ENCODE measurements at places on chromosomes 5 and 9.

DNA sequence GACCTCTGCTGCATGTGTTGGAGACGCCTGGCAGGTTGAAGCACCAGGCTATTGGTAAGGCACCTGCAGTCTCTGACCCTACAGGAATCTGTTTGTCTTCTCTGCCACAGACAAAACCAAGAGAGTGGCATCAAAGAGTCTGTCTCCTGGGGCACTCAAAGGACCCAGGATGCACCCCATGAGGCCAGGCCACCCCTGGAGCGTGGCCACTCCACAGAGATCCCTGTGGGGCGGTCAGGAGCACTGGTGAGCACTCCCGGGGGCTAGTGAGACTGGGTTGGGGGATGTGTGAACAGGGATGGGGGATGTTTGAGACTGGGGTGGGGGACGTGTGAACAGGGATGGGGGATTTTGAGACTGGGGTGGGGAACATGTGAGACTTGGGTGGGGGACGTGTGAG is 240.3 kb downstream of the CACNA1B start:
- DNase-seq: no peak

DNA sequence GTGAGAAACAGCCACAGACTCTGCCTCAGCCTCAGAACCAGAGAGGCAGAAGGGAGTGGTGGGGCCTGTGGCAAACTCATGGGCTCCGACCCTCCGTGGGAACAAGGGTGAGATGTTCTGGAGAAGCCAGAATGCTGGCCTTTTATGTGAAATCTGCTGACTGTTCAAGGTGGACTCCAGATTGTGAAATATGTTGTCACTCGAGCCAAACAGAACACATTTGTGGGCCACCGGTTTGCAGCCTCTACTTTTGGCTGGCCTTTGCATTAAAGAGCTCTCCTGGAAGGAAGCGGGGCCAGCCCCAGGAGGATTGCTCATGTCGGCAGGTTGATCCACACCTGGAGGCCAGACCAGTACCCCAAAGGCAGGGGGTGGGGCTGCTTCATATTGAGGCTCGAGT is 62.4 kb downstream of the ERGIC1 start:
- DNase-seq: no peak

- DNase-seq: no peak
Measured at GRCh38 chr9:98140503-98140902, 21.5 kb upstream of the TRIM14 start.

DNA sequence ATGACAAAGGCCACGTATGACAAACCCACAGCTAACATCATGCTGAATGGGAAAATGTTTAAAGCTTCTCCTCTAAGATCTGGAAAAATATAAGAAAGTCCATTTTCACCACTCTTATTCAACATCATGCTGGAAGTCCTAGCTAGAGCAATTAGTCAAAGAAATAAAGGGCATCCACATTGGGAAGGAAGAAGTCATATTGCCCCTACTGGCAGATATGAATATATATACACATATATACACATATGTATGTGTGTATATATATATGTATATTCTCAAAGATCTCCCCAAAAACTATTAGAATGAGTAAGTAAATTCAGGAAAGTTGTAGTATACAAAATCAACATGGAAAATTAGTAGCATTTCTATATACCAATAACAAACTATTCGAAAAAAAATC is 17.1 kb downstream of the APBA1 start:
- no peak for DNase-seq

- DNase-seq: no peak
Measured at GRCh38 chr5:135651156-135651555, 72.4 kb upstream of the CXCL14 start.

DNA sequence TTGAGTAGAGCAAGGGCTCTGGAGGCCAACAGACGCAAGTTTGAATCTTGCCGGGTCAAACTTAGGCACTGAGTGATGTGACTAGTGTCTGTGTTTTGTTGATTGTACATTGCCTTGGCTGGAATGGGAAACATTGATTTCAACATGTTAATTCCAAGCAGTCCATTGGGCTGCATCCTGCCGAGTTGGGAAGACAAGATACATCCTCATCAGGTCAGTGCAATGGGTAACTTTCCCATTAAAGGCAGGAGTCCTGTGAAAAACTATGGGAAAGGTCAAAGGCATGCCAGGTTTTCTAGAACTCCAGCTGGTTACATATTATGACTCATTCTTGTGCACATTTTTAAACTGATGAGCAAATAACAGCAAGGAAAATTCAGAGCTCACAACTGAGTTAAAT is 126.5 kb upstream of the ABCA1 start:
- no peak for DNase-seq

DNA sequence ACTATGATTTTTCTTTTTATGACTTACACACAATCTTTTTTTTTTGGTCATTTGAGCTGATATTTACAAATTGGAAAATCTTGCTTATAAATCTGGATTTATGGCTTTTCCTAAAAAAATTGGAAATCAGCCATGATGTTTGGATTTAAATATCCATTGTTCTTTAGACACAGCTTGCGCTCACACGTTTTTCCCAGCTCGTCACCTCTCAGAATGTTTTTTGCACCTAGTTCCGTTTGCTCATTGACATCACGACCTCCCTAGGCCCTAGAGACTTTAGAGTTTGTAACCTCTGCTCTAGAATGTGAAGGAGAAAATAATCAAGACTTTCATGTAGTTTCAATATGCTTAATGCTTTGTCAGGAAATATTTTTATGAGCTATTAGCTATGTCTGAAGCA is 930.5 kb downstream of the TLE4 start:
- DNase-seq: no peak

GRCh38 chr5:40204144-40204543 is 475.6 kb upstream of the PTGER4 start:
- no peak for DNase-seq

- DNase-seq: no peak
Measured at GRCh38 chr5:120446068-120446492, 18.0 kb upstream of the PRR16 start.

DNA sequence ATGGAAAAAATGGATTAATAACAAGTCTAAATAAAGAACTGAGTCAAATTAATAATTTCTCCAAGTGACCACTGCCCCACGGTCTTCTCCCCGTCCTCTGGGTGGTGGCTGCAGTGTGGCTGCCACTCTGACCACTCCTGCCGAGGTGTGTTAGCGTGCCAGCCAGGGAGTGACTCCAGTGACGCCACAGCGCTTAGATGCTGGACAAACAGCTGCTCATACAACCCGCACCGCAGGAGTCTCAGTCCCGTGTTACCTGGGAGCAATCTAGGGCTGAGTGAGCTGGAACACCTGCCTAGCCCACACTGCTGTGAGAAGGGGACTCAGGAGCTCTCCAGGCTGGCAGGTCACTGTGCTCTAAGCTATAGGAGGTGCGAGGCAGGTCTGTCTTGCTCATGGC is 10.2 kb downstream of the MAPK9 start:
- DNase-seq: no peak

- DNase-seq: no peak
Measured at GRCh38 chr5:127685662-127686061, 17.5 kb upstream of the CCDC192 start.

DNA sequence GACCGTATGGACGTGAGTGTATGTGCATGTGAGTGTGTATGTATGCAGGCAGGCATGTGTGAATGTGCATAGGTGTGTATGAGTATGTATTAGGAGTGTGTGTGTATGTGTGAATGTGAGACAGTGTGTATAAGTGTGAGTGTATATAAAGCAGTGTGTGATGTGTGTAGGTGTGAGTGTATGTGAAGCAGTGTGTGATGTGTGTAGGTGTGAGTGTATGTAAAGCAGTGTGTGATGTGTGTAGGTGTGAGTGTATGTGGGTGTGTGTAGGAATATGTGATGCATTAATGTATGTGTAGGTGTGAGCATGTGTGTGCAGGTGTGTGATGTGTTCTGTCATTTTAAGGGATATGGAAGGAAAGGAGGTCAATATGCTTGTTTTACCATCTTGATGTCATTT is 215.5 kb downstream of the GADD45G start:
- no peak for DNase-seq

DNA sequence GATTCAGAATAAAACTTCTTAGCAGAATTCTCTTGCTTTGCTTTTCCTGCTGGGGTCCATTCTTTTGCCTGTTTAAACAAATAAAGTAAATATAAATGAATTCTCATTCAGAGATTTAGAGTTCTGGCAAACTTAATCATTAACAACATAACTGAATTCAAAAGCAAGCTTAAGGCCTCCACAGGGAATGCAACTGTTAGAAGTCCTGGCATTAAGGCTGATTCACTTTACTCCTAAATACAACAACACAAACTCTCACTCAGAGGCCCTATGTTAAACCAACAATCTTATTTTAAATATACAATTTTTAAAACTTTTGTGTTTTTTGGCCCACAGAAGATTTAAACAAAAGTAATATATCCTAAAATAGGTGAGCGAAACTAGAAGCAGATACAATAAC is 178.3 kb downstream of the AP3B1 start:
- DNase-seq: no peak

DNA sequence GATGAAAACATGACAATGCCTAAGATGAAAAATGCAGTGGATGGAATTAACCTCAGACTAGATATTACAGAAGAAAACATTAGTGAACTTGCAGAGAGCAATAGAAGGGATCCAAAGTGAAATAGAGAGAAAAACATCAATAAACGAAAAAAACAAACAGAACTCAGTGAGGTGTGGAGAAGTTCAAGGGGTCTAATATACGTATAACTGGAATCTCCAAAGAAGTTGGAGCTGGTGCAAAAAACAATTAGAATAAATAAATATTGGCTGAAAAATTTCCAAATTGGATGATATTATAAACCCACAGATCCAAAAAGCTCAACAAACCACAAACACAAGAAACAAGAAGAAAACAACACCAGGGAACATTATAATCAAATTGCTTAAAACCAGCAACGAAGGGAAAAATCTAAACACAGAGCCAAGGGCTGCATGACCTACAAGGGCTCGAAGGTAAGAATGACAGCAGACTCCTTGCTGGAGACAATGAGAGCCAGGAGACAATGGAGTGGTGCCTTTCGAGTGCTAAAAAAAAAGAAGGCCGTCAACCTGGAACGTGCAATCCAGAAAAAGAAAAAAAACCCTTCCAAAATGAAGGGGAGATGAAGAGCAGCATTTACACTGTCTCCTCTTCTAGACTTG is 11.8 kb downstream of the FAM163B start:
- no peak for DNase-seq

GRCh38 chr9:127572961-127573721 is 38.9 kb upstream of the STXBP1 start:
- no peak for DNase-seq

- DNase-seq: no peak
Measured at GRCh38 chr9:109886617-109887016, 106.6 kb downstream of the PALM2AKAP2 start.

- no peak for DNase-seq
Measured at GRCh38 chr5:116273448-116274242, 188.8 kb downstream of the COMMD10 start.

DNA sequence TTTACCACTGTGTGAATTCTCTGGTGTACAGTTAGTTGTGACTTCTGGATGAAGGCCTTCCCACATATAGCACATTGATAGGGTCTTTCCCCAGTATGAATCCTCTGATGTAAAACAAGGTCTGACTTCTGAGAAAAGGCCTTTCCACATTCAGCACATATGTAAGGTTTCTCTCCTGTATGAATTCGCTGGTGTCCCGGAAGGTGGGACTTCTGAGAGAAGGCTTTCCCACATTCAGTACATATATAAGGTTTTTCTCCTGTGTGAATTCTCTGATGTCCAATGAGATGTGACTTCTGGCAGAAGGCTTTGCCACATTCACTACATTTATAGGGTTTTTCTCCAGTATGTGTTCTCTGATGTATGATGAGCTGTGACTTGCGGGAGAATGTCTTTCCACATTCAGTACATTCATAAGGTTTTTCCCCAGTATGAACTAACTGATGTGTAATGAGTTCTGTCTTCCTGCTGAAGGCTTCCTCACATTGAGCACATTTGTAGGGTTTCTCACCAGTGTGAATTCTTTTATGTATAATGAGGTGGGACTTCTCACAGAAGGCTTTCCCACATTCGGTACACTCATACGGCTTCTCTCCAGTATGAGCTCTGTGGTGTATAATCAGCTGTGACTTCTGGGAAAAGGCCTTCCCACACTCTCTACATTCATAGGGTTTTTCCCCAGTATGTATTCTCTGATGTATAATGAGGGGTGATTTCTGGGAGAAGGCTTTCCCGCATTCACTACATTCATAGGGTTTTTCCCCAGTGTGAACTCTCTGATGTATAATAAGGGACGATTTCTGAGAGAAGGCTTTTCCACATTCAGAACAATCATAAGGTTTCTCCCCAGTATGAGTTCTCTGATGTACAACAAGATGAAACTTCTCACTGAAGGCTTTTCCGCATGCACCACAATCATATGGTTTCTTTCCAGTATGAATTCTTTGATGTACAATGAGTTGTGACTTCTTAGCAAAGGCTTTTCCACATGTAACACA is 9.1 kb downstream of the ZNF300 start:
- no peak for DNase-seq

- no peak for DNase-seq
Measured at GRCh38 chr9:15205632-15206420, 101.2 kb downstream of the TTC39B start.

DNA sequence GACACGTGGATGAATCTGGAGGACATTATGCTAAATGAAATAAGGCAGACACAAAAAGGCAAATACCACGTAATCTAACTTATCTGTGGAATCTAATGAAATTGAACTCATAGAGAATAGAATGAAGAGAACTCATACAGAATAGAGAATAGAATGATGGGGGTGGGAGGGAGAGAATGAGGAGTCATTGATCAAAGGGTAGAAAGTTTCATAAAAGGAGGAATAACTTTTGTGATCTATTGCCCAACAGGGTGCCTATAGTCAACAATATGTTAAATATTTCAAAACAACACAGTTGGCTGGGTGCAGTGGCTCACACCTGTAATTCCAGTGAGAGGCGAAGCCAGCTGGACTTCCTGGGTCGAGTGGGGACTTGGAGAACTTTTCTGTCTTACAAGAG is 54.9 kb upstream of the ZNF169 start:
- no peak for DNase-seq

- DNase-seq: no peak
Measured at GRCh38 chr9:96122282-96122681, 179.7 kb downstream of the HSD17B3 start.

GRCh38 chr5:148986636-148987035 is 76.2 kb downstream of the SH3TC2 start:
- no peak for DNase-seq

- DNase-seq: no peak
Measured at GRCh38 chr5:95788493-95788892, 34.0 kb downstream of the GLRX start.

- no peak for DNase-seq
Measured at GRCh38 chr5:154215571-154216325, 25.2 kb downstream of the GALNT10 start.

GRCh38 chr5:89106480-89106879 is 223.5 kb upstream of the MEF2C start:
- DNase-seq: no peak

GRCh38 chr9:86687788-86688187 is 259.5 kb downstream of the GAS1 start:
- DNase-seq: no peak

- DNase-seq: no peak
Measured at GRCh38 chr9:104914466-104914865, 13.5 kb downstream of the ABCA1 start.

GRCh38 chr5:78691084-78691960 is 42.8 kb upstream of the LHFPL2 start:
- DNase-seq: no peak
